ENCODE measurements at places on chromosomes 3 and 15. TPM values are rescaled to one million over a fixed set of nuclear protein-coding genes. Genes with fewer than 3 reads are reported as not detected.
A peak's percentile ranks its signal among the peaks of the same experiment; 100 is the strongest.

Gene COL6A5
- polyA plus RNA-seq, result not detected

Gene CMTM7
- polyA plus RNA-seq, result 2.0 TPM

Gene A4GNT
- polyA plus RNA-seq, result not detected

Gene SV2B
- polyA plus RNA-seq, result 2.0 TPM

Gene MAGEF1
- polyA plus RNA-seq, result 19.5 TPM

Gene SLC22A13
- polyA plus RNA-seq, result not detected

GRCh38 chr3:3813013-3813412, 13.8 kb downstream of the LRRN1 start:
- no peak overlapping the region for H3K27ac ChIP-seq
- H3K4me3 ChIP-seq, result no peak overlapping the region
- H3K4me1 ChIP-seq, result no peaks in the 10 kb centered on the region
- H3K36me3 ChIP-seq, result no peaks in the 10 kb centered on the region

DNA sequence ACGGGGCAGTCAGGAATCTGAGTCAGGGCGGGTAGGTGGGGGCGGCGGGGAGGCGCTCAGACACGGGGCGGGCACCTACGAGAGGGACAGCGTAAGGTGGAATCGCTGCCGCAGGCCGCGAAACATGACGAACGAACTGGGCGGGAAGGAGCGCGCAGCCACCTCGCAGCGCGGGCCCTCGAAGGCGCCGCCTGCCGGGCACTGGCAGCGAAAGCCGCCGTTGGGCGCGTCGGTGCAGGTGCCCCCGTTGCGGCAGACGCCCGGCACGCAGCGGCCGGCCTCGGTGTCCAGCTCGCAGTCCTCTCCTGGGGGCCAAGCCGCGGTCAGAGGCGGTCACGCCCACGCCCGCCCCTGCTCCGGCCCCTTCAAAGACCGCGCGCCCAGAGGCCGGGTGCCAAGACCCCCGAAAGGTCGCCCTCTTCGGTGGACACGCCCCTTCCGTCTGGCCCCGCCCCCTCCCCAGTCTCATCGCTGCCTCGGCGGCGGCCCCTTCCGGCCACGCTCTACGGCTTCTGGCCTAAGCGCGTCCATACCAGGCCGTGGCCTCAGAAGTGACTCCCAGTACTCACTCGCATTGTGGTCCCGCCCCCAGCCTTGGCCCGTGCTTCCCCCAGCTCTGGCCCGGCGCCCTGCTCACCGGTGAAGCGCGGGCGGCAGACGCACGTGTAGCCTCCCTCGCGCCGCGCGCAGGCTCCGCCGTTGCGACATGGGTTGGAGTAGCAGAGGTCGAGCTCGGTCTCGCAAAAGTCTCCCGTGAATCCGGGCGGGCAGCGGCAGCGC, 6.4 kb downstream of the CELSR3 start:
- DNase-seq, result peak; percentile 77
- peaks cover 28% of the 10 kb centered on the region for H3K27me3 ChIP-seq
- H3K36me3 ChIP-seq, result no peaks in the 10 kb centered on the region
- H3K4me1 ChIP-seq, result no peaks in the 10 kb centered on the region
- H3K4me3 ChIP-seq, result peak overlapping the region; percentile 50
- H3K27ac ChIP-seq, result no peak overlapping the region

DNA sequence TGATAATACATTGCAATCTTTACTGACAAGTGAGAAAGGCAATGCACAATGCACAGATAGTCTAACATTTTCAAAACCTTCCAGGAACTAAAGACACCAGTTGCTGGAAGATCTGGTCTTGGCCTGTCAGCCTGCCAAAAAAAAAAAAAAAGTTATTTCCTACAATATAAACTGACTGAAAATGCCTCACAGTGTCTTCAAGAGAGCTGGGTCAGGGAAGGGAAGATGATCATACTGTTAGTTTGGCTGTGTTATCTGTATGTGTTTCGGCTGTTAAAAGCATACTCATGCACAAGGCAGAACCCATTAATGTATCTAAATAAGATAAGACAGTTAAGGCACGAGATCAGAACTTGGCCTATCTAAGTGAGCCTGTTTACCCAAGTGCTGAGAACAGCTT, 673.4 kb downstream of the MECOM start:
- no peaks in the 10 kb centered on the region for H3K36me3 ChIP-seq
- H3K4me1 ChIP-seq, result no peaks in the 10 kb centered on the region
- H3K27me3 ChIP-seq, result no peaks in the 10 kb centered on the region
- DNase-seq, result peak; percentile 8
- no peak overlapping the region for H3K27ac ChIP-seq

GRCh38 chr3:107822308-107822707, 268.5 kb downstream of the CD47 start:
- no peaks in the 10 kb centered on the region for H3K4me1 ChIP-seq
- no peak overlapping the region for H3K27ac ChIP-seq
- H3K4me3 ChIP-seq, result no peak overlapping the region
- no peaks in the 10 kb centered on the region for H3K27me3 ChIP-seq

GRCh38 chr3:16596352-16597032, 8.7 kb downstream of the DAZL start:
- DNase-seq, result no peak
- H3K27ac ChIP-seq, result no peak overlapping the region
- no peaks in the 10 kb centered on the region for H3K4me1 ChIP-seq
- peaks cover 3% of the 10 kb centered on the region for H3K27me3 ChIP-seq
- H3K4me3 ChIP-seq, result no peak overlapping the region
- H3K36me3 ChIP-seq, result no peaks in the 10 kb centered on the region

Measured in small intestine (tissue), 16 donors.